ENCODE measurements at places on chromosomes 2 and 18.

GRCh38 chr2:73489053-73489452, 103.4 kb downstream of the ALMS1 start:
- peaks cover 8% of the 10 kb centered on the region for H3K36me3 ChIP-seq
- H3K27ac ChIP-seq: no peak overlapping the region
- H3K4me3 ChIP-seq: no peak overlapping the region
- H3K27me3 ChIP-seq: no peaks in the 10 kb centered on the region
- no peaks in the 10 kb centered on the region for H3K4me1 ChIP-seq

DNA sequence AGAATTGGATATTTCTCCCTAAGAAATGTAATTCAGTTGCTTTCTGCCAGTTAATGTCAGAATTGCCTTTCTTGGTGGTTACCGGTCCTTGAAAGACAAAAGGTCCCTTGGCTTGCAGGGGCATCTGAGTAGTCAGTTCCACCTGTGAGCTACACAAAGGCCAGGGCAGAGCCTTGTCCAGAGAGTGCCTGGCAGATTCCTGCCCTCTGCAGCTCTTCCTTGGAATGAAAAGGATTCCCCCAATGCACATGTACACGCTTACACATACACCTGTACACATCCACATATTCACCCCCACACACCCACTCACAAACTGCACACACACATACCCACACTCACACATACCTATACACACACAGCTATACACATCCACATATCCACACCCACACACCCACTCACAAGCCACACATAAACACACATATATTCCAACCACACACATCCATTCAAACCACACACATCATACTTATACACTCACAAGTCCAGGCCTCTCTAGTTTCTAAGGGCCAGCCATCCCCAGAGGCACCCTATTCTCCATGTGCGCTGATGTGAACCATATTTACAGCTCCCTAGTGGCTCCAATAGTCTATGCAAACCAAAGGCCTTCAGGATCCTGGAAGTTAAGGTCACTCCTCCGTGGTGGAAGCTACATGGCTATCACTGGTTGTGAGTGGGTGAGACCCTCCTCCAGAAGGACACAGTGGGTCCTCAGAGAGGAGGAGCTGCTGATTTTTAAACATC, 9.6 kb downstream of the CYRIA start:
- peaks cover 46% of the 10 kb centered on the region for H3K4me1 ChIP-seq
- no peaks in the 10 kb centered on the region for H3K36me3 ChIP-seq
- peak overlapping the region; percentile 34 for H3K4me3 ChIP-seq
- DNase-seq: no peak
- H3K27ac ChIP-seq: peak overlapping the region; percentile 61

DNA sequence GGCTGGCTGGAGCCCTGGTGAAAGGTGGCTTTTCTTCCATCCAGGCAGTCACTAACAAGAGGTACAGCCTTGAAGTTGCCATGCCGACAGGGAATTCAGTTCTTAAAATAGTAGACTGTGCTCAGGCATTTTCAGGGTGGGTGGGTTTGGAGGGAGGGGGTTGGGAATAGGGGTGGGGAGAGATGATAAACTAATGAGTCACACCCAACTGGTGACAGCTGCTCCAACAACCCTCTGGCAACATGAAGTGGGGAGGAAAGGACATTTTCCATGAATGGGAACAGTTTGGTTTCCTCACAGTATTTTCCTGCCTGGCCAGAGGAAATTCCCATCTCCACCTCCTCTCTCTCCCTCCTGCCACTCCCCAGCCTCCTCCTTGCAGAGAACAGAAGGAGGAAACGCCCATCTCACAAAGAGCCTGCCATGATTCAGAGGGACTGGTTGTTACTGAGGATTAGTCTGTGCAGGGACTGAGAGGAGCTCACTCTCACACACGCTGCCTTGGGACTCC, 113.0 kb upstream of the SLC1A4 start:
- DNase-seq: peak; percentile 51
- H3K27ac ChIP-seq: peak overlapping the region; percentile 51
- no peak overlapping the region for H3K4me3 ChIP-seq
- H3K4me1 ChIP-seq: peaks cover 20% of the 10 kb centered on the region
- no peaks in the 10 kb centered on the region for H3K36me3 ChIP-seq

- no peaks in the 10 kb centered on the region for H3K4me1 ChIP-seq
- H3K36me3 ChIP-seq: no peaks in the 10 kb centered on the region
- H3K27ac ChIP-seq: no peak overlapping the region
These were observed 149.0 kb downstream of the ADCYAP1 start for GRCh38 chr18:1053331-1054315.

- peak overlapping the region; percentile 59 for H3K4me3 ChIP-seq
- H3K27ac ChIP-seq: no peak overlapping the region
- peak; percentile 37 for DNase-seq
- no peaks in the 10 kb centered on the region for H3K27me3 ChIP-seq
These were observed 12.2 kb upstream of the KIF1A start for GRCh38 chr2:240832205-240832727.
